ENCODE measurements at places on chromosomes 6 and 20.

- no peak for DNase-seq
Measured at GRCh38 chr6:130164251-130164650, 58.5 kb downstream of the SAMD3 start.

GRCh38 chr20:57389695-57390603 lies 1.2 kb upstream of the RBM38 start:
- no peak for DNase-seq

GRCh38 chr6:11392778-11393507 lies 144.6 kb upstream of the TMEM170B start:
- no peak for DNase-seq

GRCh38 chr6:138377844-138378243 lies at the start of gene SMIM28:
TSS of gene SMIM28 (plus strand) at chr6:138377905. CDS start at chr6:138378073, 168 bp downstream.
- no peak for DNase-seq

Data from AG08396 (cell line).